ELR (cell line): ENCODE measurements at places on chromosomes 3 and 15.

- DNase-seq: peak; percentile 37
These were observed 98.6 kb downstream of the FBLN2 start for GRCh38 chr3:13647298-13648059.

DNA sequence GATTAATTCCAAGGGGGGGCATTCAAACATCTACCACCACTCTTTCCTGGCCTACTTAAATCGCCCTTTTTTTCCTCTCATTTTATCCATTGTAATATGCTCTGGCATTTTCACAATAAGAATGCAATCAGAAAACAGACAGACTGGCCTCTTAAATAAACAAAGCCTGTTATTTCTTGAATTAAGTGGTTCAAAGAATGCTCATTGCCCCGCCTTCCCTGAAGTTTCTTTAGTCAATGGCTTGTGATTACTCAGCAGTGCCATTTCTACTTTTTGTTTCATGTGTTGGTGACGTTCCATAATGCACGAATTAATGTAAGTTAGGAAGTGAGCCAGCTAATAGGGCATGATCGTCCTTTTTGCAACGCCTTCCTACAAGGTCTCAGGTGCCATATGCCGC, 68.0 kb downstream of the FBN1 start:
- DNase-seq: no peak

DNA sequence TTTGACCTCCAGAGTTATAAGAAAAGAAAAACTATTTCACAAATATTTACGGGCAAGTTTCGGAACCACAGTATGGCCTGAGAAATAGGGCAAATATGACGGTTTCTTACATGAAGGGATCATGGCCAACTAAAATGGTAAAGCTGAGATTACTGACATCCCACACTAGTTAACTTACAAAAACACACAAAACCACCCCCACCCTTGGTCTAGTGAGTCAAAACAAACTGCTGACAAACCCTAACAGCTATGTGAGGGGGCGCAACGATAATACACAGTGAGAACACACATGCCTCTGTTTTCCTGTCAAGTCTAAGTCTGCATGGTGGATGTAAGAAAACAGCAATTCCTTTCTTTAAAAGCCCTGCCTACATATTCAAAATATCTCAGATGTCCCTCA, 32.3 kb downstream of the CBLB start:
- peak; percentile 64 for DNase-seq

DNA sequence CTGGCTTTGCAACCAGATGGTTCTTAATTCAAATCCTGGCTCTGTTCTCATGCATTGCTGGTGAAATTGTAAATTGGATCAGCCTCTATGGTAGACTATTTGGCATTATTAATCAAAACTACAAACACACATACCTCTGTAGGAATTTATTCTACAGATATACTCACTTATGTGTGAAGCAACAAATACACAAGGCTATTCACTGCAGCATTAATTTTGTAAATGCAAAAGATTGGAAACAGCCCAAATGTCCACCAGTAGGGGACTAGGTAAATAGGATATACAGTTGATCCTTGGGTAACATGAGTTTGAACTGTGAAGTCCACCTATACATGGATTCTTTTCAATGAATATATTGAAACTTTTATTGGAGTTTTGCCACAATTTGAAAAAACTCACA, 29.5 kb upstream of the LCTL start:
- DNase-seq: no peak

DNA sequence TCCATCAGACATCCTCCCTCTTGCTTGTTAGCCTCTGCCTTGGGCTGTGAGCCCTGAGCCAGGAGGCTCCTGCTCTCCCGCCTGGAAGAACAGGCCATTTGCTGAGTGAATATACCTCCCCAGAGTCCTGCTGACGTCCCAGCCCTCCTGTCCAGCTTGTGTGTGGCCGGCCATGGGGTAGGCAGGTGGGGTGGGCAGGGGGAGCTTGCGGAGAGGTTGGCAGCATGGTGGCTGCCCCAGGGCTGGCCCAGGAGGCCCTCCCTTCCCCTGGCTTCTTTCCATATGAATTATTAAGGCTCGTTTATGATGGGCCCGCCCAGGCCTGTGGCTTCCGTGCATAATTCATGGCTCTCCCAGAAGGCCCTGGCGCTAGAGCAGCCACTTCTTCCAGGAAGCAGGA, 18.7 kb downstream of the CACNA2D2 start:
- DNase-seq: no peak

GRCh38 chr15:86663304-86663703, 583.6 kb downstream of the AGBL1 start:
- no peak for DNase-seq

GRCh38 chr3:182965861-182966366, 14.4 kb downstream of the DCUN1D1 start:
- no peak for DNase-seq

GRCh38 chr3:142215106-142215505, 10.3 kb downstream of the GK5 start:
- no peak for DNase-seq

DNA sequence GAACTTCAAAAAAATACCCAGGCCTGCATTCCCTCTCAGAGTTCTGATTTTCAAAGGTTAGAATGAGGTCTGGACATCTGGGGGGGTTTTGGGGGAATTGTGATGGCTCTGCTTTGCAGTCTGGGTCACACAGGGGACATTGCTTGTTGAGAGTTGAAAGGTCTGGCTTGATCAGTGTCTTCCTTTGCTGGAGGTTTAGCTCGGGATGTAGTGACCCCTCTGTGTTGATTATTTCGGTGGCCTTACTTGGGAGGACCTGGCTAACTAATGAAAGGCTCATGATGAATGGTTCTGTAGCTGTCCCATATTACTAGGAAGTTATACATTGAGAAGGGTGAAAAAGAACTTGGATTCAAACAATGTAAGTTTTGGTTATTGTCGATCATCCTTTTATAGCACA, 23.7 kb downstream of the TPM1 start:
- DNase-seq: no peak

DNA sequence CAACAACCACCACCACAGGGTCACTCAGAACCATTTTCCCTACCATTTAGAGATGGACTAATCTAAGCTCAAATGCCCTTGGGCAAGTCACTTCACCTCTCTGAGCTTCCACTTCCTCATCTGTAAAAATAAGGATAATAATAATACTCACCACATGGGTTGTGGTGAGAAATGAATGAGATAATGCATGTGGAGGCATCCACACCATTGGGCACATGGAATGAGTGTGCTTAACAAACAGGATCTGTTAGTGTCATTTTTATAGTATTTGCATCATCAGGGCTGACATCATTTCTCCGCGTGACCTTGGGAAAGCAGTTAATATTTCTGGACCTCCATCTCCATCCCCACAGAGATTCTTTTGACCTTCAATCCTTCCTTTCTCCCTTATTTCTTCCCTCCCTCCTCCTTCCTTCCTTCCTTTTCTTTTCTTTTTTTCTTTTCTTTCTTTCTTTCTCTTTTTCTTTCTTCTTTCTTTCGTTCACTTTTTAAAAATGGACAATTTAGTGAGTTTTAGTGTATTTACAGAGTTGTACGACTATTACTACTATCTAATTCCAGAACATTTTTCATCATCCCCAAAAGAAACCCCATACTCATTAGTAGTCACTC, 7.7 kb upstream of the RFT1 start:
- peak; percentile 45 for DNase-seq

DNA sequence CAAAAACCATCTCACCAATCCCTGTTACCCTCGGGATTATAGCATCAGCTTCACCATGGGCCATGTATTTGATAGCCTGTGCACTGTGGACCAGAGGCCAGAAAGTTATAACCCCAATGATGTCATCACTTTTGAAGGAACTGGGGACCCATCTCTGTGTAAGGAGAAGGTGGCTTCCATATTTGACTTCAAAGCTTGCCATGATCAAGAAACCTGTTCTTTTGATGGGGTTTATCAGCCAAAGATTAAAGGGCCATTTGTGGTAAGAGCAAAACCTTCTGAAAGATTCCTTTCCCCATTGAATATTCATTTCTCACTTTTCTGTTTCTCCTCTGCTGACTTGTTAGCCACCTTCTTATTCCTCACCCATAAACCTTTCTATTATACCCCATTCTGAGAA, 34.3 kb upstream of the RPL14 start:
- no peak for DNase-seq

GRCh38 chr15:60635507-60636352, 156.8 kb upstream of the ICE2 start:
- DNase-seq: peak; percentile 21

DNA sequence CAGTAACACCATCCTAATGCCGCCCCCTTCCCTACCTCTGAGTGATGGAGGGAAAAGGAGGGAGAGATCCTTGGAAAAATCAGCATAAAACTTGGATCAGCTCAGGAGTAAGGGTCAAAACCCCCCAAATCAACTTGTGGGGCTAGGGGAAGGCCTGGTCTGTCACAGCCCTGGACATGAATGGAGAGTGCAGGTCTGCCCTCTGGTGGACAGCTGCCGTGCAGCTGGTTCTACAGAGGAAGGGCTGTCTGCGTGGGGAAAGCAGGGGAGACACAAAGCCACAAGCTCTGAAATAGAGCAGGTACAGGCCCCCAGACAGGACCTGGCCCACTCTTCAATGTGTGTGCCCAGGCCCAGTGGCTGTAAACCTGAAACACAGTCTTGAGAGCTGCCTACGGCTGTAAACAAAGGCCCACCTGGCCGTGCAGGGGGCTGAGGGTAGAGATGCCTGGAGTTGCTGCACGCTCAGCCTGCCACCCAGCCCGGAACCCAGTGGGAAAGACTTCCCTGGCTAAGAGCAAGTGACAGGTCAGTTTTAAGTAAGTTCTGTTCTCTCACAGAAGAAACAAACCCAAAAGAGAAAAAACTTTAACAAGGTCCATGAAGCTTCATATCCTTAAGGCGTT, 16.4 kb downstream of the CLK3 start:
- DNase-seq: peak; percentile 63

- DNase-seq: no peak
These were observed 3.1 kb downstream of the SLC51B start for GRCh38 chr15:65048241-65048640.

- DNase-seq: peak; percentile 82
These were observed 89.5 kb upstream of the CHD2 start for GRCh38 chr15:92810418-92811138.

DNA sequence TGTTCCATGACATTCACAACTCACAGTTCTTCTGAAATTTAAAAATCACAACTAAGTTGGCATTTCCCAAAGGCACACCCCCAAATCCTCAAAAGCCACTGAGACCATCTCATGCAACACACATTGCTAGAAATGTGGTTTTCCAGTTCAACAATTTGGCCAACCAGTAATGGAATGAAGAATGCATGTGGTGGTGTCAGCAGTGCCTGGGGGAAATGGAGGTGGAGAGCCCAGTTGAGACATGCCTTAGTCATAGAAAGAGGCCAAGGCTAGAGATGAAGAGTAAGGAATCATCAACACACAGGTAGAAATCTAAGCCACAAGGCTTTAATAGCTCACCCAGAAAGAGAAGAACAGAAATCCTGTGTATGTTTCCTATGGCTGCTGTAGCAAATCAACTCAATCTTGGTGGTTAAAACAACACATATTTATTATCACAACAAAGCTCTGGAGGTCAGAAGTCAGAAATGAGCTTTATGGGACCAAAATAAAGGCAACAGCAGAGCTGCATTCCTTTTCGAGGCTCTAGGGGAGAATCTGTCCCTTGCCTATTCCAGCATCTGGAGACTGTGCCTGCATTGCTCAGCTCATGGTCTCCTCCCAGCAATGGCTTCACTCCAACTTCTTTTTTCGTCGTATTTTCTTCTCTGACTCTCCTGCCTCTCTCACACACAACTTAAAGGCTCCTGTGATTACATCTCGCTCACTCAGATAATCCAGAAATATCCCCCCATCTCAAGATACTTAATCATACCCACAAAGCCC, 54.0 kb downstream of the SNTN start:
- DNase-seq: peak; percentile 28

DNA sequence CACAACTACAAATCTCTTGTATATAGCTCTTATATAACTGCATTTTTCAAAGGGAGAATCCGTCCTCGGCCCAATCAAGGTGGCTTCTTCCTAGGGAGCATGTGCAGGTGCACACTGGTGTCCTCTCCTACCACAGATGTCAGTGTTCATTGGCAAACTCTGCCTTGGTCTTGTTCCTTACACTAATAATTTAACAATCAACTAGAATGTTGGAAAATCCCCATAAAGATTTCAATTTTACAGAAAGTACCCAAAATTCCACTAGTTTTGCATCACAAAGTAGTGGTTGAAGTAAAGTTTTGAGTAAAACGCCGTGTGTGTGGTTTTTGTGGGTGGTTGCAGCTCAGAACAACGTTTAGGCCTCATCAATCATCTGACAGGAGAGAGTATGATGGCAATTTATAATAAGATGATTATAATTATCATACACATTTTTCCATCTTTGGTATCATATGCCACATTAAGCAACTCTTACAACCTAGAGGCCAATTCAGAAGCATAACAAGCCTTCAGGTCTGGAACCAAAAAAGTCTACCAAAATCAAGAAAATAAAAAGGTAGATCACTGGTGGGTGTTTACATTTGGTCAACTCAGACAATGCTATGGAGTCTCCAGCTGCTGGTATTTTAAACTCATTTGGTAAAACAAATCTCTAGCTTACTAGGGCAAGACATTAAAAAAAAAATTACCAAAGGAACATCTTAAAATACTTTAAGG, 128.9 kb upstream of the BHLHE40 start:
- no peak for DNase-seq

- no peak for DNase-seq
These were observed 47.7 kb downstream of the BDH1 start for GRCh38 chr3:197508051-197508451.

- no peak for DNase-seq
These were observed 30.5 kb downstream of the GRK7 start for GRCh38 chr3:141793476-141794260.

- DNase-seq: no peak
These were observed 114.0 kb upstream of the PLCL2 start for GRCh38 chr3:16770792-16771191.

- DNase-seq: no peak
These were observed 17.5 kb upstream of the ZBTB20 start for GRCh38 chr3:115164374-115165221.

DNA sequence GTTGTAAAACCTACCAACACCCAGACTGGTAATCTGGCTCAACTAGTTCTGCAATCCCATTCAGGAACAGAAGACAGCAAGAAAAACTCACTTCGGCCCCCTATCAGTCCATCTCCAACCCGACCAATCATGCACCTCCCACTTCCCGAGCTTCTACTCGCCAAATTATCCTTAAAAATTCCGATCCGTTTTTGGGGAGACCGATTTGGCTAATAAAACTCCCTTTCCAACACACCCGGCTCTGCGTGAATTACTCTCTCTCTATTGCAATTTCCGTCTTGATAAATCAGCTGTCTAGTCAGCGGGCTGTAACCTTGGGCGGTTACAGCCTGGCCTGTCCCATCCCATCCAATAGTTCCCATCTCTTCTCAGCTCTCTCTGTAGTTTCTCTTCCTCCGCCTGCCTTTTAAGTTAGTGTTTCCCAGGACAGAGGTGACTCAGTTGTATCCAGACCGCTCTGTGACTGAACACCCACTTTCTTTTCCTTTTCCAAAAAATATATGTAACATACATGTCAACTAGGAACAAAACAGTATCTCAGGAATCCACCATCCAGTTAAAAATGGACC, 780 bp upstream of the ACAD9 start:
- peak; percentile 86 for DNase-seq

DNA sequence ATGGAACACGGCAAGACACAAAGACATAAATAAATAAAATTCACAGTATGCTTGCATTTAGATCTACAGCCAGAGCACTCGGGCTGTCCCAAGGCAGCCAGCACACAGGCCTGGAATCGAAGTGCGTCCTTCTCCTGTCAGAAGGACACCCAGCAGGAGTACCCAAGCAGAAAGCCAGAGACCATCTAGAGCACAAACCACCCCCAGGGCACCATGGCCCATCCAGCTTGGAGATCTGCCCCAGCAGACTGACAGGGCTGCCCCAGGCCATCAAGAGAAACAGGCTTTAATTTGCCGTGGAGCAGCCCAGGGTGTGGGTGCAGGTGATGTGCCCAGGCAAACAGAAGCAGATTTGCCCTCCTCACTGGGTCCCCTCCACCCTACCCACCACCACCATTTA, 7.8 kb upstream of the SPATA12 start:
- no peak for DNase-seq
